ENCODE measurements at places on chromosomes 11 and 22.

- no peak for DNase-seq
Observed at GRCh38 chr11:2775083-2775625, 75.4 kb upstream of the KCNQ1OT1 start.

DNA sequence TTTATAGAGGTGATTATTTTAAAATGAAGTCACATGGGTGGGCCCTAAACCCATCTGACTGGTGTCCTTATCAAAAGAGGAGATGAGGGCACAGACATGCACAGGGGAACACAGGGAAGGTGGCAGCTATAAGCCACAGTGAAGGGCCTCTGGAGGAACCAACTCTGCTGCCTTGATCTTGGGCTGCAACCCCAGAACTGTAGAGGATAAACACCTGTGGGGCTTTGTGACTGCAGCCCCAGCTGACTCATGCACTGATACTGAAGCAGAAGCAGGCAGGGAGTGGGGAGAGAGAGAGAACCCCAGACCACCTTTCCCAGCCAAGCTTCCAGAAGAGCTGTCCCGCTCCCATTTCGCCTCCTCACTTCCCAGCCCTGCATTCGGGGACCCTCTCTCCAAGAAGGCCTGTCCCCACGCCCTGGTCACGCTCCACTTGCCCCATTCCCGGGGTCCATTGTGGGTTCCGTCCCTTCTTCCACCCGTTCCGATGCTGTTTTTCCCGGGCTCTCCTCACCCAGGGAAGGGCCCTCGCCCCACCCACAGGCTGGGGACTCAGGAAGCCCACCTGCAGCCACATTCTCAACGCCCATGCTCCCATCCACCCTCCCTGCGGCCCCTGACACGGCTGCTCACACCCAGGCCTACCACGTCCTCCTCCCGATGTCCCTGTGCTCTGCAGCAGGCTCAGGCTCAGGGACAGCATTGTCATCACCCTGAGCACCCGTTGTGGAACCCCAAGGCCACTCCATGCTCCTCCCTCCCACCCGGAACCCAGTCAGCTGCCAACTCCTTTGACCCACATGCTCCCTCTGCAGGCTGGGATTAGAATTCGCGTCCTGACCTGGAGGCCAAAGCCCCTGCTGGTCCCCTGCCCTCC is 90.8 kb upstream of the SHANK2 start:
- no peak for DNase-seq

DNA sequence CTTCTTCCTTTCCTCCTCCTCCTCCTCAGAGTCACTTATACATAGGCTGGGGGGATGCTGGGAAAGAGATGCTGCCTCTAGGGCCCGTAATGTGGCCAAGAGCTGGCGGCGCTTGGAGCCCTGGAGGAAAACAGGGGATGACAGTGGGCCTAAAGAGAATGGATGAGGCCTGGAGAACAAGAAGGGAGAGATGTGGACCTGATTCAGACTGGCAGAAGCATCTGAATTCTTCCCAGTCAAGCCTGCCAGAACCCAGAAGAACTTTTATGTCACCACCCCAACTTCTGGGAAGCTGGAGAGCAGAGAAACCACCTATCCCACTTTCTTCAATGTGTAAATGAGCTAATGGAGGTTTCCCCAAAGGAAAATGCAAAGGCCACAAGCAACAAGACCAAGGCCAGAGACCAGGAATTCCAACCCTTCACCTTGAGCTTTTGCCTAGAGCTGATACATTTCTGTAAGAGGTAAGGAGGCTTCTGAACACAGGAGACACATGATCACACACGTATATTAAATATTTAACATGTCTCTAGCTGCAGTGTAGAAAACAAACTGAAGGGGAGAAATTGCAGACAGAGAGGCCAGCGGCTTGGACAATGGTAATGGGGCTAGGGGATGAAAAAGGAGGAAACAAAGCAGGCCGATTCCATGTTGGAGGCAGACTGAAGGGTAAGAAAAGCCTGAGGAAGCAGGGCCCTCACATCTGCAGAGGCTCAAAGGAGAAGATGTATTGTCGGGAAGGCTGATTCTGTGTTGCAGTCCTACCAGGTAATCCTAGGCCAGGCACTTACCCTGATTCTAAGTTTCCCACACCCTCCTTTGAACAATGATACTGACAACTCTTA is 1.1 kb downstream of the RRP8 start:
- no peak for DNase-seq

DNA sequence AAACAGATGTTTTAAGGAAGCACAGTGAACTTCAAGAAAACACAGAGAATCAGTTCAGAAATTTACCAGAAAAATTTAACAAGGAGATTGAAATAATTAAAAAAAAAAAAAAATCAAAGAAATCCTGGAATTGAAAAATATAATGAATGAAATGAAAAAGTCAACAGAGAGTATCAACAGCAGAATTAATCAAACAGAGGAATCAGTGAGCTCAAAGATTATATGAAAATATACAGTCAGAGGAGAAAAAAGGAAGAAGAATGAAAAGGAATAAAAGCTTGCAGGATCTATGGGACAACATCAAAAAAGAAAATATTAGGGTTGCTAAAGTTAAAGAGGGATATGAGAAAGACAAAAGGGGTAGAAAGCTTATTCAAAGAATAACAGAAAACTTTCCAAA is 82.3 kb downstream of the XRRA1 start:
- no peak for DNase-seq

GRCh38 chr22:42608823-42609361 is 5.8 kb downstream of the POLDIP3 start:
- DNase-seq = no peak

GRCh38 chr11:65489035-65489705 is 9.7 kb upstream of the MALAT1 start:
- DNase-seq = peak; percentile 25

DNA sequence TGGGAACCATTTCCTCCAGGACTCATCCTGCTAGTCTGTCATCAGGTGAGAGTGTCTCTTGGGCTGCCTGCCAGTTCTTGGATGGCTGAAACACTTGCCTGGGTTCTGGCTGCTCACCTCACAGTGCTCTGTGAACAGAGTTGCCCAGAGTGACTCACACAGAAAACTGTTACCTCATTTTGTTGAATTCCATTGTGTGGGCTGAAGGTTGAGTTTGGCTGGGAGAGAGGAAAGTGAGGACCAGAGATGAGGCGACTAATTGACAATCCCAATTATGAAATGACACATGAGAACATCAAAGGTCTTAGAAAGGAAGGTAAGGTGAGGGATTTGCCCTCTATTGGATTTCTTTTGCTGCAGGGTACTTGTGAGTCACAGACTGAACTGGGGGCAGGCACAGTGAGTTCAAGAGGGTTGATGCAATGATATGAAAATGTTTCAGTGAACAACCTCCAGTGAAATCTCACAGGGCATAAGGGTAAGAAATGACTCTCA is 20.2 kb upstream of the CALCB start:
- DNase-seq = no peak

DNA sequence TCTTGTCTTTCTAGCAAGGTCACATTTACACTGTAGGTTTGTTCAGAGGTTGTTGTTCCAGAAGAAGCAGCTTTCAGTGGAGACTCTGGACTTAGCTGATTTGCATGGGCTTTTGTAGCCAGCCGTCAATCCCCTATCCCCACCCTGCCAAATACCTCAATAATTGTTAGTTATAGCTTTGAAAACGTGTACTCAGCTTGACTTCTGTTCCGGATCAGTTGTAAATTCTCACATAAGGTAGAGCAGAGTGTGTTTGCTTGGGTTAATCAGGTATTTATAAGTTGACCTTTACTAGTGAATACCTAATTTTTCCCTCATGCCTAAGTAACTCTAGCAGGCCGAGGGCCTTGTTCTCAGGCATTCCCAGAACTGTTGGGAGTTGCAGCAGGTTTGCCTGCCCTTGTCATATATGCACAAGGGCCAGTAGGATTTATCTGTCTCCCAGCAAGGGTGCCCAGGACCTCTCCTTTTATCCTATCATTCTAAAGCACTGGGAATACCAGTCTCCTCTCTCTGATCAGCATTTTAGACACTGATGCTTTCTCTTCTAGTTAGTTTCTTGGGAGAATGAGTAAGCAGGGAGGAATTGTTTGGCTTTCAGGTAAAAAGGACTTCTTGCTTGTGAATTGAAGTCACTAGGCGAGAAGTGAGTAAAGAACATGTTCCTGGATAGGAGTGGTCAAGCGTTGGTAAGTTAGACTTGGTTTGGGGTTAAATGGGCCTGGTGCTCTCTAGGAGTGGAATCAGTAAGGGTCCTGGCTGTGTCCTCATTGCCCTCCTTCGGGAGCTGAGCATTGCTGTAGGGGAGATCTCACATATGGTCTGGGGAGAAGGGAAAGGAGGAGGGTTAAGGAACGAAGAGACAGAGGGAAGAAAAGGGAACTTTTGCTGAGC is 22.1 kb downstream of the STIM1 start:
- no peak for DNase-seq

DNA sequence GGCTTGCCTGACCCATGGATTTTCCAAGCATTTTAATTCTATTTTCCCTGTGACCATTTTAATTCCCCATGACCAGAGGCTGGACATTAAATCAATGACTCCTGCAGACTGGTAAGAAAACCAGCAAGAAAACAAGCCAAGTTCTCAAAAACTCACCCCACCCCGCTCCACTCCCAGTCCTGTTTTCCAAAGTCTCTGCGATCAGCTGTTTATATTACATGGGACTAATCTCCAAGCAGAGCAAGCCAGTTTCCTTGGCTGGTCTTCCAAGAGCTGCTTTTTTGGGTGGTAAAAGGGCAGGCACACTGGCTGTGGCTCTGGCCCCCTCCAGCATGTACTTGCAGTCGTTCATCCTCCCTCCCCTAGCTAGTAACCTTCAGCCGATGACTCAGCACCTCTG is 97.9 kb downstream of the RRAS2 start:
- no peak for DNase-seq

DNA sequence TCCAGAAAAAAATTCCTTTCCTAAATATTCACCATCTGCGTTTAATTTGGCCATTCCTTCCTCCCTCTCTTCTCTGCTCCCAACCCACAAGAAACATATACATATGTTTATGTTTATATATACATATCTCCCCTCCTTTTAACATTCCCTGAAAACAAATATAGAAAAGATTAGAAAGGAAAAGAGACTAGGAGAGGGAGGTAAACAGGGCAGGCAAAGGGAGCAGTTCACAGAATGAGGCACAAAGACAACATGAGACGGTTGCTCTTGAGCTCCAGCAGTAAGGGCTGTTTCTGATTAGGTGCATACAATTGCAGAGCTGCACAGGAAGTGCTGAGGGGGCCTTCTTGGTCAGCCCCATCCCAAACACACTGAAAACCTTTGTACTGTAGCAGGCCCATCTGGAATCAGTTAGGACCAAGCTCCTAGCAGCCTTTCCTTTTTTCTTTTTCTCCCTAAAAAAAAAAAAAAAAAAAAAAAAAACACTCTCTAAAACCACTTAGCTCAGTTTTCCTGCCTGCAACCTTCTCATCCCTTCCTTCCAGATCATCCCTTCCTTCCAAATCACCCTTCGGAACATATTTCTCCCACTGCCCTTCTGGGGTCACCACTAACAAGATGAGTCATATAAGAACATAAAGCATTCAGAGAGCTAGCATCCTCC is 57.0 kb downstream of the RBFOX2 start:
- no peak for DNase-seq

DNA sequence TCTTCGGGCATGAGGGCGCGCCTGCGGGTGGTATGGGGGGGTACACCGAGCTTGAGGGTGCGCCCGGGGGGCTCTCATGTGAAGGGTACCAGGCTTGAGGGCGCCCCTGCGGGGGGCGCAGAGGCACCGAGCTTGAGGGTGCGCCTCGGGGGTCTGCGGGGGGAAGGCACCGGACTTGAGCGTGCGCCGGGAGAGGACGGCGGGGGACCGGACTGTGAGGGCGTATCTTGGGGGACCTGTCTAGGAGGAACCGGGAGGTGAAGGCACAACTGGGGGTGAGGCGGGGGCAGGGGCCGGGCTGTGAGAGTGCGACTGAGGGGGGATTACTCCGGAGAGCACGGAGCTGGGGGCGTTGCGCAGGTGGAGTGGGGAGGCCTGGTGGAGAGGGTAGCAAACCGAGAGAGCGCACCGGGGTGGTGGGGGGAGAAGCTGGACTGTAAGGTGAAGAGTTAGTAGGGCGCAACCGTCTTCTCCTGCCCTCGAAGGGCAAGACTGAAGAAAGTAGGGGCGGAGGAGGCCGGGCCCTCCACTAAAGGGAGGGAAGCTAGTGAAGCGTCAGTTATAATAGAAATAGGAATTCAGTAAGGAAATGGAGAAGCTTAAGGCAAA is 1.1 kb upstream of the DDX6 start:
- no peak for DNase-seq

DNA sequence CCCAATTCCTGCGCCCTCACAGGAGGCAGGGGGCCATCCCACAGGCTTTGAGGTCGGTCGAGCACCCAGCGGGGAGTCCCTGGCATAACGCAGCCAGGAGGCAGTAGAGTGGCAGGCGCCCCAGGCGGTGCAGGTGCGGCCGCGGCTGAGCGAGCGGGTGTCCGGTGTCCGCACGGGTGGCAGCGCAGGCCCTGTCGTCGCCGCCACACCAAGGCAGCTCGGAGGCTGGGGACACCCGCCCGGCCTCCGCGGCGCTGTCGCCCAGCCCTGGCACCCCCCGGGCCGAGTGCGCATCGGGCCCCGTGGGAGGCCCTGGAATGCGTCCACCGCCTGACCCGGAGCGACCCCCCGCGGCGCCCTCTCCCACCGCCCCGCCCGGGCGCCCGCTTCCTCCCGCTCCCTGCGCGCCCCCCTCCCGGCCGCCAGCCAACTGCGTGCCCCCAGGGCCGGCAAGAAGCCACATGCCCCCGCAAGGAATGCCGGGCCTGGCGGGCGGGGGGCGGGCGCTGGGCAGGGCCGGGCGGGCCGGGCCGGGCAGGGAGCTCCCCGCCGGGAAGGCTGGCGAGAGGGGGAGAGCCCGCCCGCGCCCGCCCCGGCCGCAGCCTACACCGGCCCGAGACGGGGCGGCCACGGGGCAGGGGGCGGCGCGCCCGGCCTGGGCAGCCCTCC is 33.9 kb downstream of the PRDM11 start:
- DNase-seq = peak; percentile 17

GRCh38 chr22:35344956-35345690 is 35.8 kb upstream of the HMOX1 start:
- DNase-seq = no peak

DNA sequence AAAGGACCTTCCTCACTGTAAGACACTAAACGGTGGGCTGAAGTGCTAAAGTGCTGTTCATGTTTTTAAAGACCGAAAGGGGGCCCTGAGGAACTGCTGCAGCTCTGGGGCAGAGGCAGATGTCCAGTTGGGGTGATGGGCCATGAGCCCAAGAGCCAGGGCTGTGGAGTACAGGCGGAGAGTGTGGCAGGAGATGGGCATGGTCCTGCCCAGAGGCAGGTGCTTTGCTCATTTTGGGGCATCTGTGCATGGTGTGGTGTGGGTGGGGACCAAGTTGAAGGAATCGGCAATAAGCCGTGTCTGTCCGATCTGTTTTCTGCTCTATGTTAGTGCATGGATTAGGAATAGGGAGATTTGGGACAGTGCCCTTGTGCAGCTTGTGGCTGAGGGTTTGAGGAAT is 258.3 kb downstream of the NTM start:
- DNase-seq = no peak

DNA sequence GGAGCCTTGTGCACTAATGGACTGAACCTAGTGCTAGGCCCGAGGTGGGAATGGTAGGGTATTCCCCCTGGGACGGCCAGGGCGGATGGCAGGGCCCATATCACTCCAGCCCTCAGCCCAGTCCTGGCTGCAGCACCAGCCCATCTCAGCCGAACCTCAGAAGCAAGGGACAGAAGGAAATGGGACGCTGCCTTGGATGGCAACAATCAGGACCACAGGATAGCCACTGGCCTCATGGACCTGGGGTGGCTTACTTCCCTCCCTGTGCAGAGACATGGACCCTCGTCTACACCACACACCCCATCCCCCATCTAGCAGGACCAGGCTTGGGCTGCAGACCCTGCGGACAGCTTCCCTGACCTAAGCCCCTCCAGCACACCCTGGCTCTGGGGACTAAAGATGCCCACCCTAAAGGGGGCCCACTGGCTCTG is 24.1 kb downstream of the ARVCF start:
- no peak for DNase-seq

All from hematopoietic multipotent progenitor cell treated with erythropoietin and hydrocortisone succinate and interleukin-3 and kit ligand, for 17 days (in vitro differentiated cells).